ENCODE measurements at places on chromosomes 7 and 10. TPM values are rescaled to one million over a fixed set of nuclear protein-coding genes. Genes with fewer than 3 reads are reported as not detected.

AKR1D1 gene
- not detected for total RNA-seq

TTYH3 gene
- 38.9 TPM for total RNA-seq

DNA sequence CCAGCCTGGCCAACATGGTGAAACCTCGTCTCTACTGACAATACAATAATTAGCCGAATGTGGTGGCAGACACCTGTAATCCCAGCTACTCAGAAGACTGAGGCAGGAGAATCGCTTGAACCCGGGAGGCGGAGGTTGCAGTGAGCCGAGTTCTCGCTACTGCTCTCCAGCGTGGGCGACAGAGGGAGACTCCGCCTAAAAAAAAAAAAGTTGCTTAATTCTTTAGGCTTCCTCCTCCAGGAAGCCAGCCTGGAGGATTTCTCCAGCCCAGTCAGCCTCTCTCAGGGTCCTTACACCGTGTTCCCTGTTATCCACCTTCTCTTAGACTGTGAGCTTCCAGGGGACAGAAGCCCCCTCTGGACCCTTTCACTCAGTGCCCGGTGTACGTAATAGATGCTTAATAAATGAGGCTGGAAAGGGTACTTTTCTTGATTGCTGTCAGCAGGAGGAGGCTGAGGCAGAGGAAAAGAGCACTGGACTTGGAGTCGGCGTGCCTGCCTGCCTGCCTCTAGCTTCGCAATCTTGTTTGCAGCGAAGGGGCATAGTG, 16.4 kb upstream of the NODAL start:
- no peak for DNase-seq

DNA sequence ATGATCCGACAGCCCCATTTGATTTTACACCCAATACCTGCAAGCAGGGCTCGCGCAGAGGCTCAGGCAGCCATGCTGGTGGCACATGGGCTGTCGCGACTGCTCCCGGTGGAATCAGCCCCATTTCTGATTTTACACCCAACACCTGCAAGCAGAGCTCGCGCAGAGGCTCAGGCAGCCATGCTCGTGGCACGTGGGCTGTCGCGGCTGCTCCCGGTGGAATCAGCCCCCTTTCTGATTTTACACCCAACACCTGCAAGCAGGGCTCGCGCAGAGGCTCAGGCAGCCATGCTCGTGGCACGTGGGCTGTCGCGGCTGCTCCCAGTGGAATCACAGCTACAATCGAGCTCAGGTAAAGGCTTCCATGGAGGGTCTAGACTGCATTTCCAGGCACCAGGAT, 244.1 kb downstream of the PTPRN2 start:
- DNase-seq, result no peak

- DNase-seq, result no peak
These were observed 316.0 kb upstream of the AOAH start for GRCh38 chr7:37040330-37040729.

GRCh38 chr10:84406561-84406960, 78.2 kb downstream of the CCSER2 start:
- no peak for DNase-seq
